Non-pigmented ciliary epithelial cell (primary cell): ENCODE measurements at places on chromosomes 6 and 20.

DNA sequence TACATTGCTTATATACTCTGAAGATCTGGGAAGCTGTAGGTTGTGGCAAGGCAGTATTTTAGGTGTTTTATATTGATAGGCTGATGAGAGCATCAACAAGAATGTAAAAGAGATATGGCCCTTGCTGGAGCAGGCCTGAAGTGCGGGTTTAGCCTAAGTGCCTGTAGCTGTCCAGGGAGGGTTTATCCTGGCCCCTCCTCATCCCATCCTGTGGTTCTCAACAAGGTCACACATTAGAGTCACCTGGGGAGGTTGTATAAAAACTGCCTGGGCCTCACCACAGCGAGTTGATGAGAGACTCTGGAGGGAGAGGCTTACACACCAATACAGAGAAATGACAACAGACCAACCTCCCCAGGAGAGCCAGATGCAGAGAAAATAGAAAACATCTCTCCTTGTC is 48.4 kb downstream of the LYRM2 start:
- no peak for DNase-seq

GRCh38 chr6:162385980-162386379 is 341.6 kb downstream of the PRKN start:
- no peak for DNase-seq

GRCh38 chr6:100685747-100686146 is 195.4 kb downstream of the ASCC3 start:
- no peak for DNase-seq

DNA sequence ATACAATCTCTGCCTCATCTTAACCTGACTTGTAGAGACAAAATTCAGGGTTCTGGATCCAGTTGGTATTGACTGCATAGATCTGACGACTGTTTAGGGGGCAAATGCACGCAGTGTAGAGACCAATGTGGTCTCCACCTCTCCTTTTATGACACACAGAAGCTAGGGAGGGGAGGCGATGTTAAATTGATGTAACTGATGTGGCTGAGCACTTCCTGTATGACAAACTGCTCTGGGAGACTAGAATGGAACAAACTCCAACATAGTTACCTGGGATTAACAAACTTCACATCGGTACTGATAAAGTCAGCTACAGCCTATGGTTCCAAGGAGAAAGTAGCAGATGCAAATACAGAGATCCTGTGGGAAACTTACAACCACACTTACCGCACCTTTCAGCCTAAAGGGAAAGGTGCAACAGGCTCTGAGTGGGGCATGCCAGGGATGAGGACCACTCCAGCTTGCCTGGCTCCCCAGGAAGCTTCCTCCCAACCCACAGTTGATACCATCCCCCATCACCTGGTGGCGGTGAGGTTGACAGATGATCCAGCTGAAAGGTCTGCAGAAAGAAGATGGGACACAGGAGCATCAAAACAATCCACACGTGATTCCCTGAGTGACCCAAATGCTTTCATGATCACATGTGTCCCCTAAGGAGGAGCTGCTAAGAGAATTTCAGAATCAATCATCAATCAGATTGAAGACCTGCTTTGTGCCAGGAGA is 60.6 kb upstream of the MRPS10 start:
- DNase-seq: no peak

DNA sequence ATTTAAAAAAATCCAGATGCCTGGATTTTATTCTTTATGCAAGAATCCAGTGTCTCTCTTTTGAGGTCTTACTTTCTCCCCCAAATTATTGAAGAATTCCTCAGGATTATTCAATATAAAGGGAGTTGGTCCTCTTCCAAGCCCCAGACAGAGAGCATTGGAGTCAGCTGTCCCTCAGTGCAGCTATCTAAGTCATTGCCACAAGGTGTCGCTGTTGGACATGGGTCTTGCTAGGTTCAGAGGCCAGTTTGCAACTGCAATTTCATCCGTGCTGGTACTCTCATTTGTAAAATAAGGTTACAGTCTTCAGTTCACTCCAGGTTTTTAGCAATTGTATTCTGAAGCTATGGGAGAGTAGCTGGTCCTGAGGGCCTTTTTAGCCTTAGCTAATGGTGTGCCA is 27.8 kb downstream of the CCN2 start:
- DNase-seq: no peak

GRCh38 chr20:51249215-51249614 is 226.3 kb upstream of the KCNG1 start:
- no peak for DNase-seq

GRCh38 chr6:16041327-16041726 is 87.6 kb upstream of the MYLIP start:
- no peak for DNase-seq

DNA sequence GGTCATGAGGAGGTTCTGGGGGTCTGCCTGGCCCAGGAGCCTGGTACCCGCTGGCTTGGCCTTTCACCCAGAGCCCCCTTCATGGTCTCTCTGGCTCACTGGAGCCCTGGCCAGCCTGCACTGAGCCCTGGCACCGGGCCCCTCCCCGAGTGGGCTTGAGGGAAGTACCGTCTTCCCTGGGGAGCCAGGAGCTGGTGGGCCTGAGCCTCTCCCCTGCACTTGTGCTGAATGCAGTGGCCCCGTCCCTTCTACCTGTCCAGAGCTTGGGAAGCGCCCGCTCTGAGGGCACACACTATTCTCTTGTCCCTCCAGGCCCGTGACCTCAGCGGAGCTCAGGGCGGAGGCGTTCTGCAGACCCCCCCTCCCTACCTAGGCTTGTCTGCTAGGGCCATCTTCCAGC is 62.2 kb downstream of the TCP11 start:
- DNase-seq: no peak

DNA sequence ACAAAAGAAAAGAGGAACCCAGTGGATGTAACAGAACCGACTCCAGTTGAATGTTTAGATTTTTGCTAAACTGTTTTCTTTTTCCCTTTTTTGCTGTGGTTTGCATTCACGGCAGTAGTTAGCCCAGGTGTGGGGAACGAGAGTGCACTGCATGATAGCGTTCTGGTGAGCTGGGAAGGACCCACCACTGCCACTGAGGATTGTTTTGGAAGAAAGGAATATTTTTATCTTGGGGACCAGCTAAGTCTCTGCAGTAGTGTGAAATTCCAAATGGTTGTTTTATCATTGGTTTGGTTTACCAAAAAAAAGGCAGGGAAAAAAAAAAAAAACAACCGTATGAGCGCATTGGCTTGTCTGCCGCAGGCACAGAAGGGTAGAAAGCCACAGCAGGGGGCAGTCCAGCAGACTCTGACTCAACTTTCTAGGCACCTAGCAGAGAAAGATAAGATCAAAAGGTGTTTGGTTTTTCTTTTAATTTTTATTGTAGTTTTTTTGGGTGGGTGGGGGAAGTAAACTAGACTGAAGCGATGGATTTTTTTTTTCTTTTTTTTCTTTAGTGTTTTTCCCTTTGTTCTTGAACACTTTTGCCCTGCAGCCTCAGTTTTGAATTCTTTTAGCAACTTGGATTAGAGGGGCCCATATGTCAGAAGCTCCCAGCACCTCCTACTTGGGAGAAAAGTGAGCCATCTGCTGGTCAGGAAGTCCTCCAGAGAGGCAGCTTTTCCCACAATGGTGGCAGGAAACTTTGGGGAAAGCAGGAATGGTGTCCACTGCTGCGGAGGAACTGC is 13.5 kb upstream of the RAB5IF start:
- no peak for DNase-seq

DNA sequence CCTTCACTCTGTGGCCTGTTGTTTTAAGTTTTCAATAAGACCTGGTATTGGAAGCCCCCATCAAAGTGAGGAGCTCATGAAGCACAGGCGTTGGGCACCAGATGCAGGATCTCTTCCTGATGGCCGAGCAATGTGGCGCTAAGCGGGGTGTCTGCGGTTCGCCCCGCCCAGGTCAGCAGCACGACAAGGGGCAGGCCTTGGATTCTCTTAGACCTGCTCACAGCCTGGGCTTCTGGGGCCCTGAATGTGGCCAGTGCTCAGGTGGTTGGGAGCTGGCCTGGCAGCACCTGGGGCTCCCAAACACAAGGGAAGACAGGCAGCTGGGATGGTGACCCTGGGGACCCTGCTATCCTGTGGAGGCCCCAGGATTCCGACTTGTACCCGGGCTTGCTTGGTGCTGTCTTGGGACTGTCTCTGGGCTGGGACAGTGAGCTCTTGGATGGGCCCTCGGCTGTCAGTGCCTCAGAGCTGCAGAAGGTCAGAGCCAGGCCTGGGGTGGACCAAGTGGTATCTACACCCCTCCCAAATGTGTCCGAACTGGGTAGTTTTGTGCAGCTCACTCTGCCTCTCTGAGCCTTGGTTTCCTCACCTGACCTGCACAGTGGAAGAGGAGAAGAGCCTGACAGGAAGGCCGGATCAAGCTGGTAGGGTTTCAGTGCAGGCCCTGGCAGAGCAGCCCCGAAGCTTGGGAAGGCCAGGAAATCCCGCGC is 69.1 kb downstream of the PHACTR3 start:
- DNase-seq: no peak

DNA sequence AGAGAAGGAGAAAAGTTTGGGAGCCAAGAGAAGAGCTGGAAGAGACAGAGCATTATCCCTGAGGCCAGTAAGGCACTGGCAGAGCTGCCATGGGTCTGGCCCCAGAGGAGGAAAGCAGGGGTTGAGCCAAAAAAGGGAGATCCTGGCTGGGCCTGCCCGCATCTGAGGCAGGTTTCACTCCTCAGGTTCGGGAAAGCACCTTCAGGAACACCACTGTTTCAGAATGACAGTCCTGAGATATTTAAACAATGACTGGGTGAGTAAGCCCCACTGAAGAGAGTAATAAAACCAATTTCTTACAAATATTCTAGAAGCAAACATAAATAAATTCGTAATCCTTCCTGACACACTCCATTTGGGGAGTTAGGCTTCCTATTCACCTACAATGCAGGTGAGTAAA is 152.2 kb downstream of the BACH2 start:
- no peak for DNase-seq

DNA sequence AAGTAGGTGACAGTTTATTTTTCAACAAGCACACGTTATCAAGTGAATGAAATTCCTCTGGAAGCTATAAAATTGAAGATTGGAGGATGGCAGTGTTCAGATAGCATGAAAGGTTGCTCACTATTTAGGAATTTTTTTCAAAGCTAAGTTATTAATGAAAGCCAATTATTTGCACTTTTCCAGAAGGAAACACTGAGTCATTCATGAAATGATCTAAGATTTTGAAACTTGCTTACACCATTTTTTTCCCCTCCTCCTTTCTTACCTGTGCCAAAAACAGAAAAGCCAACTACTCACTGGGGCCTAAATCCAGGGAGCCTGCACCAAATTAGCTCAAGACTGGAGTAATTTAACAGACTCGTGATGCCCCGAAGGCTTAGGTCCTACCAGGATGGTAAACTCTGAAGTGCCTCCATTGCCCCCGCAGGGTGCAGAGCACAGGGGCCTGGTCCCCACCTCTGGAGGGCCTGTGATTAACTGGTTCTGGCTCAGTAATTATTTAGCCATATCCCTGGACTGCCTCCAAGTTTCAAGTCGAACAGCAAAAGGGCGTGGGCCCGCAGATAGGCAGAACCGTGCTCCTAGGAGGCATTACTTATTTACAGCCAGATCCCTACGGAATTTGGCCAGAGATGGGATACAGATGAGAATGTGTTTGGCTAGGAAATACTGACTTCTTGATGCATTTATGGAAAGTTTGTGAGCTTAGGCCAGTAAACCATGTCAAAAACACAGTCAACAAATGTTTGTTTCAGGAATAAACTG is 28.0 kb upstream of the ZNF217 start:
- DNase-seq: peak; percentile 45

DNA sequence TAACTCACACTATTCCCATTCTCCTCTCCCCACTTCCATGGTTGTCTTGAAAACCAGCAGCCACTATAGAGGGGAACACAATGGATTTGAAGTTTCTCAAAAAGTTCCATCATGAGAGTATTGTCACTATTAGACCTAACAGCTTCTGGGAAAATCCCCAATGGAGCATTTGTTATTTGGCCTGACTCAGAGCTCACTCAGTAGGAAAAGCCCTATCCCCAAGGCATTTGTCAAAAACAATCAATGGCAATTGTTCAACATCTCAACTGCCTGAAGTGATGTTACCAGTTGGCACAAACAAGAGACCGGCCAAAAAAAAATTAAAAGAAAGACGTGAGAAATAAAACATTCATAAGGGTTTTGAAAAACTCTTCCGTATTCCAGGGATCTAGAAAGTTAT is 98.8 kb downstream of the MYLK4 start:
- no peak for DNase-seq

DNA sequence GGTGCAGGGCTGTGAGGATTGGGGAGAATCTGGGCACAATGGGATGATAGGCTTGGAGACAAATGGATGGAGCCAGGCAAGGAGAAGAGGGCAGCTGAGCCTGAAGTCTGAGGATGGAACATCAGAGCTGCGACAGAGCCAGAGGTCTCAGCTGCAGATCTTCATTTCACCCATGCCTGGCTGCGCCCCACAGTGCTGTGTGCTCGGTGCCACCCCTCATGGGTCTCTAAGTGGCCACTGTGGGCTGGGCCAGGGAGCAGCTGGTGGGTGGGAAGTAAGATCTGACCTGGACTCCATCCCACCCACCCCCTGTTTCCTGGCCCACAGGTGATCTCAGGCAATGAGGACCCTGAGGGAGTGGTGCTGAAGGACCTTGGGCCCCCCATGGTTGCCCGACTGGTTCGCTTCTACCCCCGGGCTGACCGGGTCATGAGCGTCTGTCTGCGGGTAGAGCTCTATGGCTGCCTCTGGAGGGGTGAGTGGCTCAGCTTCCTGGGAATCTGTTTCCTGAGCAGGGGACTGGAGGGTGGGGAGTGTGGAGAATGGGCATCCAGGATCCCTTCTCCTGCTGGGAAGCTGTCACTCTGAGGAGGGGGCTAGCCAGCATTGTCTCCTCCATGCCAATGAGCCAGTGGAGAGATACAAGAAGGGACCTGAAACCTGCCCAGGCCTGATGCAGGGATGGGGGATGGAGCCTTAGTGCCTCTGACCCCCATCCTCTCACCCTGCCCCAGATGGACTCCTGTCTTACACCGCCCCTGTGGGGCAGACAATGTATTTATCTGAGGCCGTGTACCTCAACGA is 6.5 kb downstream of the DDR1 start:
- DNase-seq: no peak

DNA sequence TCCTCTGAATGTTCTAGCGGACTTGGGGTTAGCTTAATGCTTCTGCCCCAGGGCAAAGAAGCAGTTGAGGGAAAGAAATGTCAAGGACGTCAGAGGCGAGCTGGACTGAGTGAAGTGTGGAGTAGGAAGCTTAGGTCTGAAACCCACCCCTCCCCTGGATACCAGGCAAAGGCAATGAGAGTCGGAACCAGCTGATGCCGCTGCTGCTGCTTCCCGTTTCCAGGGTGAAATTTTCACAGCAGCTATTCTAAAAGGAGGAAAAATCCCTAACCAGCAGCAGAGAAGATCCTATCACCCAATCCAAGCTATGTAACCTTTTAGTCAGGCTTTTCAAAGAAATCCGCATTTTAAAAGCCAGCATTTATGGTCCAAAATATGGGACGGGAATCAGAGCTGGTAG is 564.3 kb downstream of the LMBRD1 start:
- DNase-seq: no peak

DNA sequence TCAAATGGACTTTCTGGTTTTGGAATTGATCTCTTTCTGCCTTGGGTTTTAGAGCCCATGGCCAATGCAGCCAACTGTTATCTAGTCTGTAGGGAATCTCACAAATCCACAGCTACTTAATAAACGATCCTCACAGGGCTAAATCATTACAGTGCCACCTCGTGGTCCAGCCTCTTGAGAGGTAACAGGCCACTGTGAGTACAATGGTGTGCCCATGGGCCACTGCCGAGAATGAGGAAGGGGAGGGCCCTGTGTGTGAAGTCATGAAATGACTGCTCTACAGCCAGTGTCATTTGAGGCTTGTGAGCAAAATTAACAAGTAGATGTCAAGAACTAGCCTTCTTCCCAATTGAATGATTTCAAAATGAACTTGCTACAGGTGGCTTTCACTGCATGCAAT is 54.3 kb upstream of the GMPR start:
- DNase-seq: no peak

GRCh38 chr6:106557837-106558236 is 71.5 kb downstream of the RTN4IP1 start:
- no peak for DNase-seq
